Stimulated activated CD4-positive, alpha-beta T cell treated with anti-CD3 and anti-CD28 coated beads, TNF-alpha, amount 100 ng/mL, for 4 hours (primary cell): ENCODE measurements at places on chromosomes 2 and 18.

GRCh38 chr2:61811821-61812220 is 42.0 kb downstream of the FAM161A start:
- no peak for DNase-seq

GRCh38 chr2:238382381-238382781 is 44.3 kb upstream of the ASB1 start:
- DNase-seq = no peak

DNA sequence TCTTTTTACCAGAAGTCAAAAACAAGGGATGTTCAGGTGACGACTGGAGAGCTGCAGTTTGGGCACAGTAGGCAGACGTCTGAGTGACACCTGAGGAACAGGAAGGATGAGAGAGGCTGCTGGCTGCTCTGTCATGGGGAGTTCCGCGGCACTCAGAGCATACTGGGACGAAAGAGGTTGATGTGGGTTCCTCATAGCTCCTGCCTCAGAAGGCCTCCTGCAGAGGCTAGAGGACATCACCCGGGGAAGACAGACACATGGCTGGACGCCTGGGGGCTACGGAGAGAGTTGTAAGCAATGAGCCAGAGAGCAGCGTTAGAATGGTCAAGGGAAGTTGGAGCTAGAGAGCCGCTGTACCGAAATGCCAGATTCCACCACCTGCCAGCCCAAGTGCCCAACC is 45.1 kb upstream of the GLI2 start:
- no peak for DNase-seq

GRCh38 chr18:31566576-31567306 is 24.9 kb upstream of the TTR start:
- no peak for DNase-seq

GRCh38 chr2:43397411-43397810 is 171.0 kb upstream of the ZFP36L2 start:
- DNase-seq = no peak

GRCh38 chr18:50944245-50944932 is 23.5 kb upstream of the ELAC1 start:
- DNase-seq = no peak

- no peak for DNase-seq
These were observed 27.6 kb downstream of the ANKMY1 start for GRCh38 chr2:240530181-240530580.

DNA sequence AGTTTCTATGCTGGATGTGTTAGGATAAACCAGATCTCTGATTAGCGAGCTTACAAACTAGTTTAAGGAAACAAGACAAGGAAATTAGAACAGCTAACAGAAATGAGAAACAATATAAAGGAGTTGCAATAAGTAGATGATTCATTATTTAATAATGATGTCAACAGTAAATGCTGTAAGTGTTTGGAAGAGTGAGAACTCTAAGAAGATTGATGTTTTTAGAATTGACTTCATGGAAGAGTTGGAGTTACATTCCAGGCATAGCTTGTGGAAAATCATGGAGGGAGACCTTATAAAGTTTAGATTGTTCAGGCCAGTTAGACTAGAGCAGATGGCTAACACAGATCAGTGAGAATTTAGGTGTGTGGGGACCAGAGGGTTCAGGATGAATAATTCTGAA is 32.6 kb downstream of the PPP1R1C start:
- no peak for DNase-seq

DNA sequence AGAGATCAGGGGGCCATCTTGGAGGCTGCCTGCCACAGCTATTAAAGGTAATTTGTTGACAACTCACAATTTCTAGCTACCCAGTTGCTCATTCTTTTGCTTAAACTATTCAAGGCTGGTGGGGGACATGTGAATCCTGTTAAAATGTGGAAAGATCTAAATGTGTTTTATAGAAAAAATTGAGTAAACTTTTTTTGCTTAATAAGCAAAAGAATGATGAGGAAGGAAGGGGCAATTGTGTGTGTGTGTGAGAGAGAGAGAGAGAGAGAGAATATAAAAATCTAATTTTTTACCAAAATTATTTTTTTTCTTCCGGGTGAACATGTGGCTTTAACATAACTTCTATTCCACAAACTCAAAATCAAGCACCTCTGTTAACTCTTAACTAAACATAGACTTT is 5.2 kb upstream of the IL1RL1 start:
- DNase-seq = no peak
